Endothelial cell of umbilical vein (primary cell): ENCODE measurements at places on chromosomes 1 and 21. TPM values are rescaled to one million over a fixed set of nuclear protein-coding genes. Genes with fewer than 3 reads are reported as not detected.

DNA sequence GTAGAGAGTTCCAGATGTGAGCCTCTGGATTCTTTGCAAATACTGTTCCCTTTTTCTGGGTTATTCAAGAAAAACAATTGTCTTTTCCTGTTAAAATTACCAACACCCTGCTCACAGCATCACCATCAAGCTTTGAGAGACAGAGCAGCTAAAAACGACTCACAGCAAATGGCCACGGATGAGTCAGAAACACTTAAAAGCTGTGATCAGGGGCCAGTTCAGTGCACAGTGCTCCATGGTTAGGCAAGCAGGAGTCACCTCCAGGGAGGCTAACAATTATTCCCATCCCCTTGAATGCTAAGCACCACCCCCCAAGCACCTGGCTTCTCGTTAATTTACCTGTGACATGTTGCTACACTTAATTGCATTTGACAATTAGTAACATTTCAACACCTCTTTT lies 128.4 kb upstream of the CAMK1G start:
- no peaks in the 10 kb centered on the region for H3K4me1 ChIP-seq
- no peaks in the 10 kb centered on the region for H3K27me3 ChIP-seq
- no peak for DNase-seq
- no peaks in the 10 kb centered on the region for H3K36me3 ChIP-seq

- no peaks in the 10 kb centered on the region for H3K4me1 ChIP-seq
- DNase-seq = no peak
- no peaks in the 10 kb centered on the region for H3K36me3 ChIP-seq
- H3K4me3 ChIP-seq = no peak overlapping the region
- H3K27me3 ChIP-seq = no peaks in the 10 kb centered on the region
These were observed 394.3 kb downstream of the TGFB2 start for GRCh38 chr1:218739426-218739825.

DNA sequence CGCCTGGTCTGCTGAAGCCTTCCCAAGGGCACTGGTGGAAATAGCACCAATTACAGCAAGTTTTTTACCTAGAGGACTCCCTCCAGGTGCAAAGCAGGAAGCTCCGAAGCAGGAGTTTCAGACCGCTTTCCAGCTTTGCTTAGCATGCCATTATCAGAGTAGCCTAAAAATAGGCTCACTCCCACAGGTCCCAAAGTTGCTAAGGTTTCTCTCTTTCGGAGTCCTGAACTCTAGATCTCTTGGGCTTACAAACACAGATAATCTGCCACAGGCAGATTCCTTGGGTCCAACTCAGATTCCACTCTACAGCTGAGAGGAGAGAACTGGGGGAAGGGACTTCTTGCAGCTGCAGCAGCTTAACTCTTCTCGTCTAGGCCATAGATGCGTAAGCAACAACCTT lies 22.5 kb downstream of the ZMYND12 start:
- H3K4me1 ChIP-seq = peaks cover 7% of the 10 kb centered on the region
- no peaks in the 10 kb centered on the region for H3K27me3 ChIP-seq

DNA sequence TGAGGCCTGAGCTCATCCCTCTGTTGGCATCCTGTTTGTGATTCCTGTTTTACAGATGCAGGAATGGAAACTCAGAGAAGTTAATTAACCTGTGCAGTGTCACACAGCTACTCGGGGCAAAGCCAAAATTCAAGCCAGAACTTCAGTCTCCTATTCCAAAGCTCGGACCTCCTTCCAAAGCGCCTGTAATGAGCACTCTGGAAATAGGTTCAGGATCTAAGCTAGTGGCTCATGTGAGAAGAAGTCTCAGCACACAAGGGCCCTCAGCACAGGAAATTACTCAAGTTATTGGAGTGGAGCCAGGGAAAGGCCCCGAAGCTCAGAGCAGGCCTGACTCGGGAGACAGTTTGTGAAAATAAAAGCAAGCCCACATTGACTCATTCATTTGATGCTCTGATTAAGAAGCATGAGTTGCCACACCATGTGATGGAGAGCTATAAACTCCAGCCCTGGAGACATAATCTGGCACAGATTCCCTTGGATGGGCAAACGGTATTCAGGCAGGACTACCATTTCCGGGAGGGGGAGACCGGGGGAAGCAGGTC lies 50.6 kb upstream of the LYST start:
- peaks cover 33% of the 10 kb centered on the region for H3K4me1 ChIP-seq
- peak; percentile 98 for DNase-seq

LCE2B gene
- not detected in 2 replicates for total RNA-seq

BEND5 gene
- total RNA-seq = not detected in 2 replicates

PSMA5 gene
- 112 and 125 TPM in 2 replicates for total RNA-seq
